ENCODE measurements at places on chromosomes 12 and 14.

DNA sequence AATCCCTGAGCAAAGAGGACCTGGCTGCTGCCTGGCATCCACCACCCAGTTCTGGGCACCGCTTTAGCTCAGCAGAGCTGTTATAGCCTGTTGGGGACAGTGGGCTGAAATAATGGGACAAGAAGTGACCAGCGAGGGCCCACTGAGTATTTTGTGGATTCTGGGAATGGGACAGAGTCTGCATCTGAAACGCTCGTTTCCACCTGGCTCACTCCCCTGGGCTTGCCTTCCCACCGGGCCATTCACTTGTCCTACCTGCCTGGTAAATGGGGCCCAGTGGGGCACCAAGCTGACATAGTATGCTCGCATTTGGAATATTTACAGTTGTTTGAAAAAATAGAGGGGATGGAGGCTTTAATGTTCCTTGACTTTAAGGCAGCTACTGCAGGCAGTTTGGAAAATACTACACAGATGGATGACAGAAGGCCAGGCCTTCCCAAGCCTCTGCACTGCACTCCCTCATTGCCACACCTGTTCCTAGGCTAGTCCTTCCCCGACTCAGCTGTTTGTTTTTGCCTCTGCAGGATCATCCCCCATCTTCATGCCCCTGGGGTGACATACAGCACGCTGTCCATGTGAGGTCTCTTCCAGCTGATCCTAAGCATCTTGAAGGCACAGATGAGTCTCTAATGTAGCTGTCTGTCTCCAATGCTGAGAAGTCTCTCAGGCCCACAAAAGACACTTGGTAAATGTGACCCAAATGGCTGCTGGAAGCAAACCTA, 61.3 kb upstream of the DICER1 start:
- no peak for DNase-seq

DNA sequence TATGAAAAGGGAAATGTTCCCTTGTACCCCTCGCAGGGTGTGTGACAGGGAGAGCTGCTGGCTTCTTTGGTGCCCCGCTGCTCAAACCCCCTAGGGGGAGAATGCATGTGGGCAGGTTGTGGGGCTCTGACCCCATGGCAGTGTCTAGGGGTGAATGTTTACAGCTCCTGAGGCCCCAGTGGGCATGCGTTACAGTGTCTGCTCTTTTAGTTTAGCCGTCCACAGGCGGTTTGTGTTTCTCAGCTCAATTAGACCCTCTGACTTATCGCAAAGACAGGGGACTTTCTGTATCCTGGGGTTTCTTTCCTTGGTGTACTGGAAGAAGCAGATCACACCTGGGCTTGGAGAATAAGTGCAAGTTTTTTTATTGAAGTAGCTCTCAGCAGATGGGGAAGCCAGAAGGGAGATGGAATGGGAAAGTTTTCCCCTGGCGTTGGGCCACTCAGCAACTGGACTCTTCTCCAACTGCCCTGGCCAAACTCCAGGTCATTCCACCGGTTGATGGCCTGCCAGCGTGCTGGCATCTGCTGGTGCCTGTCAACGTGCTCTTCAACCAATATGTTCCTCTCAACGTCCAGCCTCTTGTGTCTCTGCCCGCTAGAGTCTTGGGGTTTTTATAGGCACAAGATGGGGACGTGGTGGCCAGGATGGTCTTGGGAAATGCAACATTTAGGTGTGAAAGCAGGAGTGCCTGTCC, 720.9 kb downstream of the FSCB start:
- no peak for DNase-seq

GRCh38 chr14:81561084-81561775, 27.6 kb upstream of the SEL1L start:
- no peak for DNase-seq

GRCh38 chr12:14756334-14757143, 46.7 kb downstream of the WBP11 start:
- no peak for DNase-seq

DNA sequence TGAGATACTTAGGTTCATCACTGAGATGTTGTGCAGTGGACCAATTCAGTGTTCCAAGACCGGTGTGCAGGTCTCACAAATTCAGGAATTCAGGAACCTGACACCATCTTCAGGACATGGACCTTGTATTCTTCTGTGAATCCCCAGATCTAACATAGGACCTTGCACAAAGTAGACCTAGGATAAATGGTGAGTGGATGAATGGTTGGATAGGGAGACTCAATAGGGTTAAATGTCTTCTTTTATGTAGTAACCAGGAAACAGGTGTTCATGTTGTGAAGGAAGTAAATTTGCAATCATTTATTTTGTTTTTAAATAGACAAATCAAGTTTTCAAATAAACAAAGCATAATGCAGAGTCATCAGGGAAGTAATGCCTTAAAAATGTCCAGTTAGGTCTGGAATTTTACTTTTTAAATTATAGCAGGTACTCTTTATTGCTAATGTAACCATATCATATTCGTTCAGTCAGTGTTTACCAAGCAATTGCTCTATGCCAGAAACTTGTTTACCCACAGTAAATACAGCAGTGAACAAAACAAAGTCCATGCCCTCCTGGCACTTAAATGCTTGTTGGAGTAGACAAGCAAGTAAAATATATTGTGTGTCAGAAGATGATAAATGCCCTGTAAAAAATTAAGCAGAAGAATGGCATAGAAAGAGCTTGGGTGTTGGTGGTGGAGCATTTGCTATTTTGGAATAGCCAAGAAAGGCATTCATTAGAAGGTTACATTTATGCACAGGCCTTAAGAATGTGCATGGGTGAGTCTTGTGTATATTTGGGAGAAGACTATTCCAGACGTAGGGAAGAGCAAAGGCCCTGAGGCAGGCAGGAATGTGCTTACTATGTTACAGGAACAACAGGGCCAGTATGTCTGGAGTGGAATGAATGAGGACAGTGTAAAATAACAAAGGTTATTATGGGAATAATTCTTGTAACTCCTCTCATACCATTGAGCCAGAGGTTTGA, 26.3 kb downstream of the RXYLT1 start:
- no peak for DNase-seq

Measured in activated CD4-positive, alpha-beta memory T cell treated with anti-CD3 and anti-CD28 coated beads for 36 hours (primary cell).